ENCODE measurements at places on chromosomes 3 and 15. TPM values are rescaled to one million over a fixed set of nuclear protein-coding genes. Genes with fewer than 3 reads are reported as not detected.

CLDN18 gene
- 0.57 TPM for total RNA-seq

WDR48 gene
- 46.7 TPM for total RNA-seq

TGM4 gene
- total RNA-seq: 2,264 TPM

BLM gene
- 1.4 TPM for total RNA-seq

IL5RA gene
- 7.6 TPM for total RNA-seq

TKT gene
- 226 TPM for total RNA-seq

EIF4A2 gene
- total RNA-seq: 402 TPM

PPP2R3A gene
- 9.0 TPM for total RNA-seq

SLC12A6 gene
- total RNA-seq: 36.8 TPM

GRM7 gene
- total RNA-seq: 0.96 TPM

TMCO5A gene
- 2.8 TPM for total RNA-seq

ACAN gene
- total RNA-seq: 4.7 TPM

TRH gene
- 0.97 TPM for total RNA-seq

GOLGA8M gene
- total RNA-seq: not detected

GOLGA8N gene
- 10.0 TPM for total RNA-seq

CAPN3 gene
- total RNA-seq: 5.3 TPM

KBTBD13 gene
- total RNA-seq: 0.57 TPM

PLA2G4E gene
- 0.18 TPM for total RNA-seq

SLC9C1 gene
- 0.91 TPM for total RNA-seq

ROPN1 gene
- total RNA-seq: 10.8 TPM

TMEM212 gene
- total RNA-seq: not detected

CX3CR1 gene
- total RNA-seq: 2.7 TPM

OIP5 gene
- total RNA-seq: 4.6 TPM

TRIM42 gene
- not detected for total RNA-seq

FETUB gene
- not detected for total RNA-seq

KIF15 gene
- total RNA-seq: 0.55 TPM

ISG20 gene
- total RNA-seq: 6.9 TPM

LYSMD2 gene
- 29.9 TPM for total RNA-seq

THPO gene
- total RNA-seq: not detected

POLQ gene
- total RNA-seq: 3.0 TPM

HYAL1 gene
- 2.0 TPM for total RNA-seq

SNAPC5 gene
- total RNA-seq: 23.6 TPM

MUC13 gene
- 1.5 TPM for total RNA-seq

ITIH3 gene
- total RNA-seq: 0.46 TPM

TICRR gene
- total RNA-seq: 4.1 TPM

CLSTN2 gene
- 60.3 TPM for total RNA-seq

ARMC8 gene
- total RNA-seq: 44.0 TPM

GPR171 gene
- 0.85 TPM for total RNA-seq

HGD gene
- total RNA-seq: 47.1 TPM

FGF12 gene
- 5.7 TPM for total RNA-seq

U2SURP gene
- total RNA-seq: 38.3 TPM

LSG1 gene
- total RNA-seq: 49.6 TPM

FBXW12 gene
- total RNA-seq: 0.68 TPM

Data from prostate gland (tissue), 2 donors.